HFFc6 (cell line): ENCODE measurements at places on chromosomes 1 and 21. TPM values are rescaled to one million over a fixed set of nuclear protein-coding genes. Genes with fewer than 3 reads are reported as not detected.
A peak's percentile ranks its signal among the peaks of the same experiment; 100 is the strongest.

The SPATA17 gene
- total RNA-seq, result 0.11 to 0.21 TPM in 2 of 3 replicates, not detected in the other

The OR2M3 gene
- not detected in 3 replicates for total RNA-seq

DNA sequence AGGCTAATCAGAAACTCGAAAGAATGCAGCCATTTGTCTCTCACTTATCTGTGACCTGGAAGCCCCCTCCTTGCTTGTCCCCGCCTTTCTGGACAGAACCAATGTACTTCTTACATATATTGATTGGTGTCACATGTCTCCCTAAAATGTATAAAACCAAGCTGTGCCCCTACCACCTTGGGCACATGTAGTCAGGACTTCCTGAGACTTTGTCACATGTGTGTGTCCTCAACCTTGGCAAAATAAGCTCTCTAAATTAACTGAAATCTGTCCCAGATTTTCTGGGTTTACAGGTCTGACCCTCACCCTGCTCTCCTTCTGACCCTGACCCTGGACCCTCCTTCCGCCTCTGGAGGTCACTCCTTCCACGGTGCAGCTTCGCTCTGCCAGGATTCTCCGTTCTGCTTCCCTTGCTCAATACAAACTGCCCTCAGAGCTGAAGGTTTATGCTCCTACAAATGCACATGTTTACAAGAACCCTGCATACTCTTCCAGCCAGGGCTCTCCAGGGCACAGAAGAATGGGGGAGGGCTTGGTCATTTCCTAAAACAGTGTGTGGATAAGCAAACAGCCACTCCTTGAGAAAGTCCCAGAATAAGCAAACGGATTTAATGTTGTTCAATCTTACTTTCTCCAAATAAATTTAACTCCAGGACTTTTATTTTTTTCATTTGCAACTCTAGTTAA, 160.5 kb downstream of the ACTL8 start:
- DNase-seq, result no peak
- no peaks in the 10 kb centered on the region for H3K4me1 ChIP-seq
- H3K27me3 ChIP-seq, result peaks cover 20% of the 10 kb centered on the region
- no peak overlapping the region for H3K4me3 ChIP-seq
- H3K36me3 ChIP-seq, result no peaks in the 10 kb centered on the region
- no peak overlapping the region for H3K27ac ChIP-seq

DNA sequence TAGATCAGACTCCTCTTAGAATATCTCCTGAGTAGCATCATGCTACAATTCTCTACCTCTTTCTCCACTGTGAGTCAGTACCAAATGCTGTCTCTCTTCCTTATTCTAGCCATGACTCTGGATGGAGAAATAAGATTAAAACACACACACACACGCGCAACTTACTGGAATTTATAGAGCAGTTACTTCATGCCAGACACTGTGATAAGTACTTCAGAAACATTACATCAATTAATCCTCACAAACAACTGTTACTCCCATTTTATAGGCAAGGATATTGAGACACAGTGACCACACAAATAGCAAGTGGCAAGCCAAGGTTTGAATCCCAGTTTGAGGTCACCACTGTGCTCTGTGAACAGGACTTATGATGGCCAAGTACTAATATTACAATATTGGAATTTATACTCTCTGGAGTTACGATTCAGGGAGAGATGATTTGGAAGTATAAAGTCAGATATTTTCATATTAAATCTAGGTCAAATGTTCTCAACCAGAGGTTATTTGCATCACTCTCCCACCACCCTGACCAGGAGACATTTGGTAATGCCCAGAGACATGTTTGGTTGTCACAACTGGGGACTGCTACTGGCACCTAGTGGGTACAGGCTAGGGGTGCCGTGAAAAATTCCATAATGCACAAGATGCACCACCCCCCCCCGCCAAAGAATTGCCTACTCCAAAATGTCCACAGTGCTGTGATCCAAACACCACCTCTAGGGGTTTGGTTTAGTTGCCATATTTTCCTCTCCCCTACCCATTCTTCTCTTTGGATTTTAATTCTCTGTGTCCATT, 221.6 kb downstream of the LTN1 start:
- peak; percentile 18 for DNase-seq
- H3K4me3 ChIP-seq, result peak overlapping the region; percentile 43; the same call in 1 of the 2 replicates
- H3K27ac ChIP-seq, result peak overlapping the region; percentile 73
- H3K4me1 ChIP-seq, result peaks cover 50% of the 10 kb centered on the region
- no peaks in the 10 kb centered on the region for H3K36me3 ChIP-seq
- H3K27me3 ChIP-seq, result no peaks in the 10 kb centered on the region; the same call in 1 of the 2 replicates

- no peak overlapping the region for H3K4me3 ChIP-seq
- no peak for DNase-seq
- no peaks in the 10 kb centered on the region for H3K36me3 ChIP-seq
Measured at GRCh38 chr1:111882559-111882958, 106.9 kb downstream of the KCND3 start.

DNA sequence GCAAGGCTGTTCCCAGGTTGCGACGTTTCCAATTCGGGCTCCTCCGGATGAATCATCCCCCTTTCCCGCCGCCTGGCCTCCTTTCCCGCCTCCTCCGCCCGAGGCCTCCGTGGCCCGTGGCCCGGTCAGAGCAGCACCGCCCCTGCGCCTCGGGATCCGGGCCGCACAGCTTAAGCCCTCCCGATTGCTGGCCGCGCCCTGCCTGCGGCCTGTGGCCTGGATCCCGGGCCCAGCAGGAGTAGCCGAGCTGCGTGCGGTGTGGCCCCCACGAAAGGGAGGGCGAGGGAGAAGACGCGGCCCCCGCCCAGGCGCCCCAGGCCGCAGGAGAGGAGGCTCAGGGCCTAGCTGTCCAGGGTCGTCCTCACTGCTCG, 1.0 kb downstream of the TMEM200B start:
- H3K36me3 ChIP-seq, result no peaks in the 10 kb centered on the region
- peak; percentile 80 for DNase-seq
- peak overlapping the region; percentile 86 for H3K4me3 ChIP-seq
- peaks cover 4% of the 10 kb centered on the region for H3K27me3 ChIP-seq
- peaks cover 21% of the 10 kb centered on the region for H3K4me1 ChIP-seq

- no peak overlapping the region for H3K4me3 ChIP-seq
- H3K4me1 ChIP-seq, result no peaks in the 10 kb centered on the region
- no peak for DNase-seq
- H3K27me3 ChIP-seq, result peaks cover 4% of the 10 kb centered on the region
- H3K27ac ChIP-seq, result no peak overlapping the region
Measured at GRCh38 chr1:47471163-47471562, 33.3 kb downstream of the FOXD2 start.

DNA sequence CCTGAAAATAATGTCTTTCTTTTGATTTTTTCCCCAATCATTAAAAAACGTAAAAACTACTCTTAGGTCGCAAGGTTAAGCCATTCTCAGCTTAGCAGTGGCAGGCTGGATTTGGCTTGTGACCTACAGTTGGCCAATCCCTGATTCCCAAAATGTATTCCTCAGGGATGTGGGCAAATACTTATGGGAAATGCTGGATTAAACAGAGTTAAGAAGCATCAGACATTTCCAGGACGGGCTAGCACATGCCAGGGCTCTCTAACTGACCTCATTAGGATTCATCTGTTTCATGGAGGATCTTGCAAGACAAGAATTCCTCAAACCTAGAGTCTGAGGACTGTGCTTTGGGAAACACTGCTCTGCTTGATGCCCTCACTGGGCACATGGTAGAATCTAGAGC, 982 bp upstream of the IL24 start:
- H3K4me1 ChIP-seq, result peaks cover 82% of the 10 kb centered on the region
- DNase-seq, result no peak
- no peaks in the 10 kb centered on the region for H3K27me3 ChIP-seq
- no peak overlapping the region; the same call in 1 of the 2 replicates for H3K4me3 ChIP-seq
- H3K27ac ChIP-seq, result peak overlapping the region; percentile 81

DNA sequence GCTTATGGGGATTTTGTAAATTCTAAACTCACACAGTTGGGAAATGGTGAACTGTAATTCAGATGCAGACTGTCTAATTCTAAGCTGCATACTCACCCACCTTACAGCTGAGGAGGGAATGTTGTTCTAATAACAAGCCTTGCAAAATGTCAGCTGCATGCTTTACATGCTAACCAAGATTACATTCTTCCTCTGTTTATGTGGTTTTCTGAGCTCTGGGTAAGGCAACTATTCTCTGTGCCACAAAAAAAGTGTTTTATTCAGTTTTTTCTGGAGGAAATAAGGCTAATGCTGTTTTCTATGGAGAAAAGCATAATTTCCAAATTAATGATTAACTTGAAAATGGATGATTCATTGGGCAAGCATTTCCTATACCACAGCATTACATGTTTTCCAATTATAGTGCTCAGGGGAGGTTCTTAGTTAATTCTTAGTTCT, 64.9 kb downstream of the RGS13 start:
- peak overlapping the region; percentile 42 for H3K4me3 ChIP-seq
- no peaks in the 10 kb centered on the region; the same call in 1 of the 2 replicates for H3K4me1 ChIP-seq
- H3K36me3 ChIP-seq, result no peaks in the 10 kb centered on the region
- peaks cover 3% of the 10 kb centered on the region; the same call in 1 of the 2 replicates for H3K27me3 ChIP-seq
- H3K27ac ChIP-seq, result peak overlapping the region; percentile 76

GRCh38 chr1:30782361-30783255, 25.0 kb upstream of the LAPTM5 start:
- peaks cover 12% of the 10 kb centered on the region for H3K4me1 ChIP-seq
- peak overlapping the region; percentile 42; the same call in 1 of the 2 replicates for H3K4me3 ChIP-seq
- no peaks in the 10 kb centered on the region for H3K36me3 ChIP-seq
- no peak overlapping the region; the same call in 1 of the 2 replicates for H3K27ac ChIP-seq

DNA sequence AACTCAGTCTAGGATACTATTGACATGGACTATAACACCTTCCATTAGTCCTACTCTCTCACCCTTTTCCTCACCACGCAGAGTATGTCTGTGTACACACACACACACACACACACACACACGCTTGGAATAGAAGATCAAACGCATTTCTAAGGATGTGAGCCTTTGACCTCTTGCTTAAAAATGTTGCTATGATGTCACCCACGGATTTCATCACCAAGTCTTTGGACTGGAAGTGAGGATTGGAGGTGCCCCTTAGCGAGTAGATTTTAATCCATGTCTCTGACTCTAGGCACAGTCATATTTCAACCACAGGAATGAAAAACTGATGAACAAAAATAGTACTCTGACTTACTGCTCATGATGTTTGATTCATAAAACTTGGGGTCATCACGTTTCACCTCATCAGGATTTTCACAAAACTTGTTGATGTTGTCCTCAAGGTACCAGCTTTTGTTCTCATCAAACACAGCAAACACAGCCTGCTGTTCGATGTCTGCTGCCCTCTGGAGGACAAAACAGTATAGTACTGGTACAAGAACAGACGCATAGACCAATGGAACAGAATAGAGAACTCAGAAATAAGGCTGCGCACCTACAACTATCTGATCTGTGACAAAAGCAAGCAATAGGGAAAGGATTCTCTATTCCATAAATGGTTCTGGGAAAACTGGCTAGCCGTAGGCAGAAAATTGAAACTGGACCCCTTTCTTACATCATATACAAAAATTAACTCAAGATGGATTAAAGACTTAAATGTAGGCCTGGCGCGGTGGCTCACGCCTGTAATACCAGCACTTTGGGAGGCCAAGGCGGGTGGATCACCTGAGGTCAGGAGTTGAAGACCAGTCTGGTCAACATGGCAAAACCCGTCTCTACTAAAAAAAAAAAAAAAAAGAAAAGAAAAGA, 39.9 kb downstream of the F5 start:
- peaks cover 9% of the 10 kb centered on the region for H3K4me1 ChIP-seq
- peak; percentile 75 for DNase-seq
- peaks cover 11% of the 10 kb centered on the region for H3K27me3 ChIP-seq
- no peak overlapping the region for H3K4me3 ChIP-seq

GRCh38 chr21:27564684-27565301, 597.9 kb upstream of the ADAMTS5 start:
- H3K4me1 ChIP-seq, result peaks cover 61% of the 10 kb centered on the region
- peak; percentile 49 for DNase-seq

- no peaks in the 10 kb centered on the region; the same call in 1 of the 2 replicates for H3K27me3 ChIP-seq
- no peaks in the 10 kb centered on the region for H3K4me1 ChIP-seq
- DNase-seq, result no peak
- no peak overlapping the region for H3K4me3 ChIP-seq
Measured at GRCh38 chr1:96481409-96481808, 240.2 kb upstream of the PTBP2 start.

GRCh38 chr21:19935467-19935866, 1062.7 kb upstream of the NCAM2 start:
- no peaks in the 10 kb centered on the region for H3K27me3 ChIP-seq
- no peaks in the 10 kb centered on the region for H3K4me1 ChIP-seq
- H3K36me3 ChIP-seq, result 0 out of 2 replicates have a peak, but pooled peaks cover 6% of the 10 kb centered on the region
- H3K4me3 ChIP-seq, result no peak overlapping the region
- H3K27ac ChIP-seq, result no peak overlapping the region

- H3K36me3 ChIP-seq, result peaks cover 22% of the 10 kb centered on the region
- peak overlapping the region; percentile 69 for H3K4me3 ChIP-seq
- peaks cover 54% of the 10 kb centered on the region for H3K4me1 ChIP-seq
- no peak for DNase-seq
- no peaks in the 10 kb centered on the region; the same call in 1 of the 2 replicates for H3K27me3 ChIP-seq
- H3K27ac ChIP-seq, result peak overlapping the region; percentile 89
Measured at GRCh38 chr1:244444854-244445253, 6.9 kb downstream of the ADSS2 start.

DNA sequence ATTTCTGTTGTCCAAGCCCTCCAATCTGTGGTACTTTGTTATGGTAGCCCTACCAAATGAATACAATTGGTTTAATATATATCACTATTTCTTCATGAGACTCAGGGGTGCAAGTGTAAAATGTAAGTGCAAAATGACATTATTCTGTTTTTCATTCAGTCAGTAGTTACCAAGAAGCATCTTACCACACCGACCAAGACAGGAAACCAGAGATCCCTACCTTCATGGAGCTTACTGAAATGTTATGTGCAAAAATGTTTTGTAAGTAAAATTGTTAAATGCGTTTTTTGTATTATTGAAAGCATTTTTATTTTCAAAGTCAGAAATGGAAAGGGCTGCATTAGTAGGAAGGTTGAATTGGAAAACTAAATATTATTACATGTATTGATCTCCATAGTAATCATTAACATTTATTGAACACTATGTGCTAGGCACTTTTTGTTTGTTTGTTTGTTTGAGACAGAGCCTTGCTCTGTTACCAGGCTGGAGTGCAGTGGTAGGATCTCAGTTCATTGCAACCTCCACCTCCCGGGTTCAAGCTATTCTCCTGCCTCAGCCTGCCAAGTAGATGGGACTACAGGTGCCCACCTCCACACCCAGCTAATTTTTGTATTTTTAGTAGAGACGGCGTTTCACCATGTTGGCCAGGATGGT, 166.8 kb downstream of the PTPRC start:
- H3K36me3 ChIP-seq, result peaks cover 8% of the 10 kb centered on the region; the same call in 1 of the 2 replicates
- no peak overlapping the region for H3K27ac ChIP-seq
- H3K4me3 ChIP-seq, result no peak overlapping the region
- H3K27me3 ChIP-seq, result no peaks in the 10 kb centered on the region
- H3K4me1 ChIP-seq, result peaks cover 16% of the 10 kb centered on the region
- no peak for DNase-seq
